ENCODE measurements at places on chromosomes 2 and 18. TPM values are rescaled to one million over a fixed set of nuclear protein-coding genes. Genes with fewer than 3 reads are reported as not detected.

LINC00305 gene
- total RNA-seq = not detected

DHRS9 gene
- 7.3 TPM for total RNA-seq

NAT8 gene
- total RNA-seq = not detected

- DNase-seq = no peak
- H3K4me1 ChIP-seq = no peaks in the 10 kb centered on the region
- H3K27me3 ChIP-seq = no peaks in the 10 kb centered on the region
- H3K27ac ChIP-seq = no peak overlapping the region
- peaks cover 25% of the 10 kb centered on the region for H3K36me3 ChIP-seq
- H3K4me3 ChIP-seq = no peak overlapping the region
Measured at GRCh38 chr18:70030728-70031127, 83.1 kb upstream of the CD226 start.

DNA sequence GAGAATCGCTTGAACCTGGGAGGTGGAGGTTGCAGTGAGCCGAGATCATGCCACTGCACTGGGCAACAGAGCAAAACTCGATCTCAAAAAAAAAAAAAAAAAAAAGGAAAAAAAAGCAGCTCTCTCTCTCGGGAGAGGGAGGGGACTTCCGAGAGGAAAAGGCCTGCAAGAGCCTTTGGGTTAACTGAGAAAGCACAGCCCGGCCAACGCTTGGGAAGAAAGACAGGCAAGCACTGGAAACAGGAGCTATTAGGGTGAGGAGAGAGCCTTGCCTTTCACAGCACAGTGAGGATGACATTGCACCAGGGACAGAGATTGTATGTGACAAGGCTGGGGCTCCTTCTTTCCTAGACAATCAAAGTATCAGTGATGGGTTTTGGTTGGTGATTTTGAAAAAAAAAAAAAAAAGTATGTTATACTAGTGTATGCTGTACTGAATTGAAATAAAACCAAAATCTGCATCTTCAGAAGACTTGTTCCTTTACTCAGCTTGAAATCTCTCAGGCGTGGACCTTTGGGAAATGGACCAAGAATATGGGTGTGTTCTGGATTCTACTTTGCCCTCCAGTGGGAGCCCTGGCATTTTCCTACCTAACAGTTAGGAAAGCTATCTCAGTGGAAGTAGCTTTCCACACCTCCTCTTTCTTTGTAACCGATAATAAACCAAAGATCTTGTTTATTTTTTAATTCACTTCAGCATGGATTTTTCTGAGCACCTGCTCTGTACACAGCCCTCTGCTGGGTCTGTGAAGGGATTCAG is 16.7 kb downstream of the SRSF7 start:
- DNase-seq = no peak
- peaks cover 37% of the 10 kb centered on the region for H3K4me1 ChIP-seq
- H3K27ac ChIP-seq = peak overlapping the region; percentile 32
- H3K27me3 ChIP-seq = no peaks in the 10 kb centered on the region

DNA sequence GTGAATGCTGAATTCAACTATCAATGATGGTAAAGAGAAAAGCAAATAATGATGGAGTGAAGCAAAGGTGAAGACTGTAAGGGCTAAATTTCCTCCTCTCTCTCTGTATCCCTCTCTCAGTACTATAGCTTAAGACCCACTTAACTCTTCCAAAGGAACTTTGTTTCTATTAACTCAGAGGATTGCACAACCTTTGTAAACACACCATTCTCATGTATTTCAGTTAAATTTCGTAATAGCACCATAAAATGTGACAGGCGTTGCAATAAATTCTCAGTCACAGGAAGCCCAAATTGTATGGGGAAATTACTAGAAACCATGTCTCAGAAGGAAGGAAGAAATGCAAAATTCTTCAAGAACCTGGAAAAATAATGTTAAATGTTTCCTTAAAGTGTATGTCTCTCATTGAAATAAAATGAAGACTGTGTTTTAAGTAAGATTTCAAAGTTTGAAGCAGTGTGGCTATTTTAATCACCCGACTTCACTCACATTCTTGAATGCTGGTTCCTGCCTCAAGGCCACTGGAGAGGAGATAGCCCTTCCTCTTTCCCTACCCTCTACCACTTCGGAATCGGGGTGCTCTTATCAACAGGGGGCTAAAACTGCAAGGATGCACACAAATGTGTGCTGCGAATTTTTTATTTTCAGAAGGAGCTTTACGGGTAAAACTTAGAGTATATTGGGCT is 112.1 kb downstream of the FTCDNL1 start:
- peaks cover 39% of the 10 kb centered on the region for H3K27me3 ChIP-seq
- H3K4me1 ChIP-seq = peaks cover 5% of the 10 kb centered on the region
- H3K4me3 ChIP-seq = no peak overlapping the region
- no peak overlapping the region for H3K27ac ChIP-seq
- no peak for DNase-seq
- no peaks in the 10 kb centered on the region for H3K36me3 ChIP-seq

DNA sequence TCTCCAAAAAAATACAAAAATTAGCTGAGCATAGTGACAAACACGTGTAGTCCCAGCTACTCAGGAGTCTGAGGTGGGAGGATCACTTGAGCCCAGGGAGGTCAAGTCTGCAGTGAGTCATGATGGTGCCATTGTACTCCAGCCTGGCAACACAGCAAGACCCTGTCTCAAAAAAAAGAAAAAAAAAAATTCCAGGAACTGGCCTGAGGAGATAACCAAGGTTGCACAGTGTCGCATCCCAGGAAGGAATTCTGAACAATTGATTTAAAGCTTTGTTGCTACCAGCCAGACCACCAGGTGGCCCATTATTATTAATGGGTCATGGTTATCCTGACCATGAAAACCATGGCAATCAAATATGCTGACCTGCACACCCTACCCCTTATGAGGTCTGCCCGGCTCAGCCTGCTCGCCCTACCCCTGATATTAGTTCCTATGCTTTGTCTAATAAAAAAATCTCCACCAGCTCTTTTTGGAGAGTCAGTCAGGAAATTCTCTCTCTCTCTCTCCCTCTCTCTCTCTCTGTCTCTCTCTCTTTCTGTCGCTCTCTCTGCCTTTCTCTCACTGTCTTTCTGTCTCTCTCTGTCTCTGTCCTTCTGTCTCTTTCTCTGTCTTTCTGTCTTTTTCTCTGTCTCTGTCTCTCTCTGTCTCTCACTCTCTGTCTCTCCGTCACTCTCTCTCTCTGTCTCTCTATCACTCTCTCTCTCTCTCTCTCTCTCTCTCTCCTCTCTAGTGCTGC is 73.7 kb downstream of the NCAPH start:
- H3K27ac ChIP-seq = peak overlapping the region; percentile 77
- no peak for DNase-seq
- peaks cover 30% of the 10 kb centered on the region for H3K4me1 ChIP-seq
- no peaks in the 10 kb centered on the region for H3K36me3 ChIP-seq
- peak overlapping the region; percentile 19 for H3K4me3 ChIP-seq

GRCh38 chr2:227163485-227163997 is 464 bp downstream of the COL4A4 start:
- H3K4me3 ChIP-seq = peak overlapping the region; percentile 88
- H3K27ac ChIP-seq = peak overlapping the region; percentile 87
- no peak for DNase-seq
- peaks cover 28% of the 10 kb centered on the region for H3K4me1 ChIP-seq

DNA sequence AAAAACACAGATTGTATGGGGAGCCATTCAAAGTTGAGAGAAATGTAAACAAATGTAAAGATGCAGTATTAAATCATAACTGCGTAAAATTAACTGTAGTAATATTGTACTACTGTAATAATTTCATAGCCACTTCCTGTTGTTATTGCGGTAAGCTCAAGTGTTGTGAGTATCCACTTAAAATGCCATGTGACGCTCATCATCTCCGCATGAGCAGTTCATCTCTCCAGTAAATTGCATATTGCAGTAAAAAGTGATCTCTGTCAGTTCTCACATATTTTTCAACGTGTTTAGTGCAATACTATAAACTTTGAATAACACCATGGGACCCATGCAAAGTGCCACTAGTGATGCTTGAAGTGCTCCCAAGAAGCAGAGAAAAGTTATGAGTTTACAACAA is 41.8 kb upstream of the SP3 start:
- H3K36me3 ChIP-seq = no peaks in the 10 kb centered on the region

Measured in left ventricle myocardium inferior (tissue), 1 donor.